ENCODE measurements at places on chromosomes 2 and 18. TPM values are rescaled to one million over a fixed set of nuclear protein-coding genes. Genes with fewer than 3 reads are reported as not detected.

- H3K36me3 ChIP-seq: no peaks in the 10 kb centered on the region
- no peak for DNase-seq
- H3K27me3 ChIP-seq: no peaks in the 10 kb centered on the region
- no peaks in the 10 kb centered on the region for H3K4me1 ChIP-seq
Measured at GRCh38 chr18:34799291-34799690, 89.2 kb downstream of the DTNA start.

GRCh38 chr2:170969030-170969429, 40.0 kb downstream of the GORASP2 start:
- H3K4me3 ChIP-seq: no peak overlapping the region
- H3K36me3 ChIP-seq: no peaks in the 10 kb centered on the region
- H3K27ac ChIP-seq: no peak overlapping the region
- H3K27me3 ChIP-seq: no peaks in the 10 kb centered on the region

DNA sequence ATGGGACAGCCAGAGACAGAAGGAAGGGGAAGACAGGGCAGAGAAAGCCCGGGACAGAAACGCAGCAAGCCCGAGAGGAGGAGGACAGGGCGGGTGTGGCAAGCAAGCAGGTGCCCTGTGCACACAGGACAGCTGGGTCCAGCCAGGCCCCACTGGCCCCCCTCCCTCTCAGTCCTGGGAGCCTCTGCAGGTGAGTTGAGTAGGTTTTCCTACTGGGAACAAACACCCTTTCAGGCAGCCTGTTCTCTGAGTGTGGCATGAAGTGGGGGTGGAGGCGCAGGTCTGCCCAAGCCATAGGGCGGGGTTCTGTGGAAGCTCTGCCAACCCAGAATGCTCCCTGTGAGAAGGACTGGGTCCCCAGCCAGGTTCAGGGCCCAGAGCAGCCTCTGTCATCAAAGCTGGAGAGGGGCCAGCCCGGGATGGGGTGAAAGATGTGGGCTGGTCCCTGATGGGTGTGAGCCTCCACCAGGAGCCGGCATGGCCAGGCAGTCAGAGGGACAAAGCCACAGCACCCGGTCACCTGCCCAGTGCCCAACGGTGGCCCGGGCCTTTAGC, 129.4 kb downstream of the TFCP2L1 start:
- H3K27me3 ChIP-seq: no peaks in the 10 kb centered on the region
- H3K4me1 ChIP-seq: no peaks in the 10 kb centered on the region
- H3K36me3 ChIP-seq: no peaks in the 10 kb centered on the region
- H3K27ac ChIP-seq: no peak overlapping the region
- DNase-seq: peak; percentile 19

- no peak for DNase-seq
- H3K27me3 ChIP-seq: no peaks in the 10 kb centered on the region
- no peaks in the 10 kb centered on the region for H3K36me3 ChIP-seq
- H3K4me1 ChIP-seq: no peaks in the 10 kb centered on the region
Measured at GRCh38 chr2:157377861-157378260, 52.2 kb upstream of the ERMN start.

- H3K4me3 ChIP-seq: no peak overlapping the region
- H3K4me1 ChIP-seq: no peaks in the 10 kb centered on the region
- no peaks in the 10 kb centered on the region for H3K36me3 ChIP-seq
Measured at GRCh38 chr2:239344857-239345216, 56.0 kb downstream of the HDAC4 start.

GRCh38 chr2:189527812-189528592, 52.6 kb downstream of the SLC40A1 start:
- no peak for DNase-seq
- H3K4me3 ChIP-seq: no peak overlapping the region
- H3K27ac ChIP-seq: no peak overlapping the region
- H3K36me3 ChIP-seq: no peaks in the 10 kb centered on the region
- no peaks in the 10 kb centered on the region for H3K27me3 ChIP-seq
- peaks cover 23% of the 10 kb centered on the region for H3K4me1 ChIP-seq

DNA sequence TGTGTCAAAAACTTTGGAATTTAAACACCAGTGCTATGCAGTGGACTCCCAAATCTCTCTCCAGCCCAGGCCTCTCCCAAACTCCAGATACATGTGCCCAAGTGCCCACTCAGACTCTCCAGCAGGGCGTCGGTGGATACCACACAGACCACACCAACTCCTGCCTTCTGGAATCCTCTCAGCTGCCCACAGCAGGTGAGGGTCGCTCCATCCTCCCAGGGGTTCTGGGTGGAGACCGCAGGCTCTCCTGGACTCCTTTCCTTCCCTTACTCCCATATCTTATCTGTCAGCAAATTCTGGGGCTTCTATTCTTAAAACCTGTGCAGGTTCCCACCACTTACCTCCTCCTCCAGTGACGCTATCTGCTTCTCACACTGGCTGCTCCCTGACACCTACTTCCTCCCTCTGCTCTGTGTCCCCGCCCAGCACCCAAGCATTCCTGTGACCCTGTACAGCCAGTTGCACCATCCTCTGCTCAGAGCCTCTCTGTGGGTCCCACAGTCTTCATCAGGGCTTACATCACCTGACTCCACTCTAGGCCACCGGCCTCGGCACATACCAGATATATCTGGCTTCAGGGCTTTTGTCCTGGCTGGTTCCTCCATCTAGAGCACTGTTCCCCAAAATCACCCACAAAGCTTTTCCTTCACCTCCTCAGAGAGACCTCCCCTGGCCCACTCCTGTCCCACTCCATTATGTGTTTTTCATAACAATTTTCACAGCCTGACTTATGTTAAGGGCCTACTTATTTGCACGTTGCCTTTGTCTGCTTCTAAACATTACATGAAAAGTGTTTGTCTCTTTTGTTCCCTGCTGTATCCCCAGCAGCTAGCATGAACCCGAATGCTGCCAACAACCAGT, 2.6 kb upstream of the IMP4 start:
- H3K36me3 ChIP-seq: peaks cover 2% of the 10 kb centered on the region
- DNase-seq: no peak
- H3K27ac ChIP-seq: no peak overlapping the region
- H3K4me3 ChIP-seq: no peak overlapping the region
- H3K27me3 ChIP-seq: no peaks in the 10 kb centered on the region
- H3K4me1 ChIP-seq: peaks cover 3% of the 10 kb centered on the region

GRCh38 chr18:73087282-73087977, 219.6 kb upstream of the NETO1 start:
- no peak overlapping the region for H3K4me3 ChIP-seq
- no peaks in the 10 kb centered on the region for H3K27me3 ChIP-seq
- H3K27ac ChIP-seq: no peak overlapping the region
- DNase-seq: no peak
- H3K36me3 ChIP-seq: no peaks in the 10 kb centered on the region

DNA sequence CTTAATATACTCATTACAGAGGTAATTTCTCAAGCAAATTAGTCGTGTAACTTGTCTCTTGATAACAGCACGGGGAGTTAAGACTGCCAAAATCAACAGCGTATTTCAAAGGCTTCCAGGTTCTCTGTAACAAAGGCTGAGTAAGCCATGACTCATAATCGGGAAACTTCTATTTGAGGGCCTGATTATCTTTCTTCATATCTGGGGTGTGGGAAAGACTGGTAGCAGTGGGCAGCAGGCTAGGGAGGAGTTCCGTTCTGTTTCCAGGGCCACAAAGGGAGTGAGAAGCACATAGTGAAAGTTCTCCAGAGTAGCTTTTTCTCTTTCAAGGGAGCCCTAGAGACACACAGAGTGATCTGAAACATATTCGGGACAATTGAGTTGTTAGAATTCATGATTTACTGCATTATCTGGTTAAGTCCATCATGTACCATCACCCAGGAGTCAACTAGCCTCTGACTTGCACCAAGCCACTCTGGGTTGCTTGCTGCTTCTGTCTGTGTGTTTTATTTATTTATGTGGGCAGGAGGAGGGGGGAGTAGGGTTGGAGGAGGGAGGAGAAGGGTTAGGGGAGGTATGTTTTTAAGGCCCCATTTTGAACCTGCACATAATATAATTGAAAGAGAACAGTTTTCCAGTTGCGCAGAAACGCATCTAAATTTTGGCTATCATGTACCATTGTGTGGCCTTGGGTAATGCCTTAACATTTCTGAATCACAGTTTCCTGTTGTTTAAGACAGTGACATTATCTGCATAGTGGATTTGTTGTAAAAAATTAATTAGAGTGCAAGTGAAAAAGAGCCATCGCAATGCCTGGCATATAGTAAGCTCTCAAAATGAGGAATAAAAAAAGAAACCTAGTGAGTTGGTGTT, 80.5 kb upstream of the ITPRID2 start:
- no peak overlapping the region for H3K4me3 ChIP-seq
- H3K27me3 ChIP-seq: no peaks in the 10 kb centered on the region
- peak; percentile 14 for DNase-seq
- H3K4me1 ChIP-seq: peaks cover 41% of the 10 kb centered on the region
- no peaks in the 10 kb centered on the region for H3K36me3 ChIP-seq

DNA sequence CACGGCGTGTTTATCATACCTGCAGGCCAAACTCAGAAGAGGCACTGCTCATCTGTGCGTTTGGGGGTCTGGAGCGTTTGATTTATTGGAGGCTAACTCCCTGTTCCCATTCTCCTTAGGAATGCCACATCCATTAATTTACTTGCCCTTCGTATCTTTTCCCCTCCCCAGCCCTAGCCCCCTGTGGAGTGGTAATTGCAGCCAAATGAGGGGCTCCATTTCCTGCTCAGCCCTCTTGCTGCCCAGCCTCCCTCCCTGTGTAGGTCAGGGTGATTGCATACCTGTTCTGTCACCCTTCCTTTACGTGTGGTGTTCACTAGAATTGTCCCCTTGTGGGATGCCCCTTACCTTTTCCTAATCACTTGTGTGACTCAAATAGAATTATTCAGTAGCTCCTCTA, 120.4 kb downstream of the MAP3K20 start:
- no peak overlapping the region for H3K4me3 ChIP-seq
- no peak for DNase-seq
- H3K27me3 ChIP-seq: no peaks in the 10 kb centered on the region
- H3K27ac ChIP-seq: no peak overlapping the region
- no peaks in the 10 kb centered on the region for H3K36me3 ChIP-seq

DNA sequence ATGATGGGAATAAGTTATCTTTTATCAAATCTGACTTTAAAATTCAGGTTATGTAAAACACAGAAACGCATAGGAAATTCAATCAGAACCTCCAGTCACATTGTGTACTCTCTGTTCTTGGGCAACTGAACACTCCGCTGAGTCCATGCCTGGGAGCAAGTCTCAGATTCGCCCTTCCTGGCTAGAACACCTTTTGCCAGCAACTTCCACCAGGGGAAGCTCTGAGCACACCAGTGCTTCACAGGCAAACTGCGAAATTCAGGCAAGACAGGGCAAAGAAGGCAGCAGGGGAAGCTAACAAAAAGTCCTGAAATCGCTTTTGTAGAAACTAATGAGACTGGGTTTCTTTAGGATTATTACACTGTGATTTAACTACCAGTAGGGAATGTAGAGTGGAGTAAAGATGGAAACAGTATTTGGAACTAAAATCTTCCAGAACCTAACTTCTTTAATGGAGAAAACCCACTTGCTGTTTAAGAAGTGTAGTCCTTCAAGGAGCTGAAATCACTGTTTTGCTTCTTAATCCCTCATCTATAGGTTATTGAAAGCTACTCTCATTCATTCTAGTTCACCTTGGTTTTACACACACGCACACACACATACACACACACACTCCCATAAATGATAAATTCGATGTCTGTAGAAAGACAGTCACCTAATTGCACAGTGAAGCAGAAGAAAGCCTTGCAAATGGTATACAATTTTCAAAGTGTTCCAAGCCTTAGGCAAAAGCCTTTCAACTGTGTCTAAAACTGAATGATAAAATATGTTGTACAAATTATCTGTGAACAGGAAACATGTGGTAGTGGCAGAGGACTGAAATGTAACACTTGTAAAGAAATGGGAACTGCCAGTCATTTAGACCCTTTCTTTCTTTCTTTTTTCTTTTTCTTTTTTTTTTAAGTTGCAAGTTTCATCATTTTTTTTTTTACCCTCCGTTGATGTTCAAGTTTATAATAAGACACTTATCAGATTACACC, 214.5 kb downstream of the TMEM182 start:
- H3K36me3 ChIP-seq: no peaks in the 10 kb centered on the region
- H3K4me3 ChIP-seq: no peak overlapping the region
- H3K27ac ChIP-seq: no peak overlapping the region

- peaks cover 19% of the 10 kb centered on the region for H3K4me1 ChIP-seq
- no peaks in the 10 kb centered on the region for H3K36me3 ChIP-seq
Measured at GRCh38 chr2:9310798-9311197, 104.2 kb downstream of the ASAP2 start.

GRCh38 chr18:6962571-6963451, 154.8 kb downstream of the LAMA1 start:
- peaks cover 12% of the 10 kb centered on the region for H3K4me1 ChIP-seq
- H3K36me3 ChIP-seq: peaks cover 8% of the 10 kb centered on the region
- DNase-seq: no peak
- H3K27me3 ChIP-seq: no peaks in the 10 kb centered on the region

DNA sequence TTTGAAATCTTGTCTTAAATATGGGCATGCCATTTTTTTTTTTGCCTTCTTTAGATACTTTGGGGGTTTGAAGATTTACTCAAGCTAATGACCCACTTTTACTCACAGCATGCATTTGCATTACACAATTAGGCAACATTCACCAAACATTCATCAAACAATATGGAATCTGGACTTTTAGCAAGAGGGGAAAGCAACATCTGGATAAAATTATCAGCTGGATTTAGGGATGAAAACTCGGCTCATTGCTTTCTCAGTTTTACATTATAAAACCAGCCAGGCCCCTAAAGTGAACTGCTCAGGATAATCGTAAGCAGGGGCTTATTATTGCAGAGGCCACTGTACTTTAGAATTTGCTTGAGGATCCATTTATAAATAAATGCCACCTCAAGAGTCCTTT, 44.7 kb downstream of the SOX11 start:
- no peaks in the 10 kb centered on the region for H3K4me1 ChIP-seq
- H3K36me3 ChIP-seq: no peaks in the 10 kb centered on the region
- no peaks in the 10 kb centered on the region for H3K27me3 ChIP-seq
- H3K4me3 ChIP-seq: no peak overlapping the region
- no peak for DNase-seq

- no peak overlapping the region for H3K4me3 ChIP-seq
- H3K27ac ChIP-seq: no peak overlapping the region
- no peaks in the 10 kb centered on the region for H3K27me3 ChIP-seq
- H3K4me1 ChIP-seq: no peaks in the 10 kb centered on the region
Measured at GRCh38 chr2:84631047-84631446, 114.7 kb downstream of the DNAH6 start.

GRCh38 chr18:54939361-54939917, 19.8 kb downstream of the CCDC68 start:
- H3K4me1 ChIP-seq: no peaks in the 10 kb centered on the region
- no peaks in the 10 kb centered on the region for H3K27me3 ChIP-seq
- no peak overlapping the region for H3K27ac ChIP-seq

ZBTB7C gene
- 0.39 TPM for total RNA-seq

METAP1D gene
- 8.5 TPM for total RNA-seq

DNAJC5G gene
- 0.25 TPM for total RNA-seq

SNORC gene
- 4.3 TPM for total RNA-seq

GATA6 gene
- 124 TPM for total RNA-seq

CNRIP1 gene
- total RNA-seq: not detected

TDRD15 gene
- total RNA-seq: not detected

Measured in Caco-2 (cell line).